ENCODE measurements at places on chromosomes 3 and 15.

DNA sequence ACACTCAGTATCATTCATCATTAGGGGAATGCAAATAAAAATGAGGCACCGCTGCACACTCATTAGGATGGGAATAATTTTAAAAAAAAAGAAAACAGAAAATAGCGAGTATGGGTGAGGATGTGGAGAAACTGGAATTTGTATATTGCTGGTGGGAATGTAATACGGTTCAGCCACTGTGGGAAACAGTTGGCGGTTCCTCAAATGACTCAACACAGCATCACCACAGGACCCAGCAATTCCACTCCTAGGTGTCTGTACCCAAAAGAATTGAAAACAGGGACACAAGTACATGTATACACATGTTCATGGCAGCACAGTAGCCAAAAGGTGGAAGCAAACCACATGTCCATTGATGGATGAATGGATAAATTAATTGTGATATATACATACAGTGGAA, 35.2 kb upstream of the RFTN1 start:
- no peak for DNase-seq

- no peak for DNase-seq
Measured at GRCh38 chr15:80945605-80946004, 44.0 kb downstream of the MESD start.

- no peak for DNase-seq
Measured at GRCh38 chr3:134649106-134649705, 1.6 kb downstream of the KY start.

DNA sequence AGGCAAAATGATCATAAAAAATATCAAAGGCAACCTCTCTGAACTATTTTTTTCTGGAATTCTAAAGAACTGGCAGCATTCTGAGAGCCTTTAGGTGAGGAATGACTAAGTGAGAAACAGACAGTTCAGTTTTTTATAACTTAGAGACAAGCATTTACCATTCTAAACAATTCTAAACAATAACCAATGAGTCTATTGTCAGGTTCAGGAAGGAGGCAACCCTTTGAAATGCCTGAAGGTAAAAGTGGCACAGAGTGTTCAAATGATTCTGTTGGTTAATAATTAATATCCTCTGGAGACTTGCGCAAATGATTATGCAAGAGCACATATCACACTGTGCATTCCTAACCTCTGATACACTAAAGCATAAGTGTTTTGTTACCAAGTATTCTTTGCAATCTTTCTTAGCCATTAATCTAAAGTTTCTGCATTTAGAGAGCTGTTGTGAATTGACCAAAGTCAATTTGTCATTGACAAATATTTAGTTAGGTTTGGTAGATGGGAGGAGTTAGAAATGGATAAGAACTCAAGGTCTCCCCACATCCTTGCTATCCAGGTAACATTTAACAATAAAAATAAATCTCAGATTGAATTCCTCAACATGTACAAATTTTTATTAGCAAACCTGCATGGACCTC, 9.2 kb upstream of the TGFBR2 start:
- no peak for DNase-seq

- DNase-seq, result no peak
Measured at GRCh38 chr15:57806003-57806402, 99.5 kb downstream of the POLR2M start.

DNA sequence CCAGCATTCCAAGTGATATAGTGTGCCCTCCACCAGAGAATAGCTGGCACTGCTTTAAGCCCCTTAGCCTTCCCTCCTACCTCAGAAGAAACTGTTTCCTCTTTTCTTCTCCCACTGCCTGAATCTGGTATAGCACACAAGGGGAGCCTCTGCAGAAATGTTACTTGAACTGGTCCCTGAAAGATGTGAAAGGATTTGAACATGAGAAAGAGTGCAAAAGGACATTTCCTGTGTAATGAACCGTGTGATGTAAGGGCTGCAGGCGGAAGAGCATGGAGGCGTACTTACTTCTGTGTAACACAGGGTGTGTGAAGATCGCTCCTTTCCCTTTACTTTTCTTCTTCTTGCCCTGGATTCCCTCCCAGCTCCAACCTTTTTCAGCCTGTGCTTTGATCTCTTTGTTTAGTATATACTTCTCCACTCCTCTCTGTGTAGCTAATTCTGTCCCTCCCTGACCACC, 8.4 kb downstream of the TMOD3 start:
- no peak for DNase-seq

GRCh38 chr3:197392961-197393360, 94.5 kb upstream of the DLG1 start:
- no peak for DNase-seq

DNA sequence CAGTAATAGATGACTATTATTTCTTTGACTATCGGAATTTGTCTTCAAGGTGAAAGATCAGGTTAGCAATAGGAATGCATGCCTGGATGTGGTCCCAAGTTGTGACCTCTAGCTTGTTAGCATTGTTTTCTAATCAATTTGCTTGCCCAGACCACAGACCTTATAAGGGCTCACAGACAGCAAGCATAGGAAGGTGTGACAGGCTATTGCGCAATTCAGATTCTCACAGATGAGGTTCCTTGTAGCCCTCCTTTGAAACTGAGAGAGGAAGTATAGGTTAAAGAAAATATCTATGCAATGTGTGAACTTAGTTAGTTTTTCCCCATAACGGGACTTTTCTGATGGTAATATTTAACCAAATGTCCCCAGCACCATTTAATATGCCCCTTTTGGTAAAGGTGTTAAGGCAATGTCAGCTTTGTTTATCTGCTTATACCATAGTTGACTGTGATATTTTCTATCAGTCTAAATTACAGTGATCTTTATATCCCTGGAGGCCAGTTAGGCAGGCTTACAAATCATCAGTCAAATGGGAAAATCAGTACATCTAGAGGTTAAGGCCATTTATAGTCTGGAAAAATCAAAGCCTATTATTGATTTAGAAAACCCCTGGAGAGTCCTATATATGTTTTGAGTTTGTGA, 168.1 kb upstream of the MBNL1 start:
- no peak for DNase-seq

DNA sequence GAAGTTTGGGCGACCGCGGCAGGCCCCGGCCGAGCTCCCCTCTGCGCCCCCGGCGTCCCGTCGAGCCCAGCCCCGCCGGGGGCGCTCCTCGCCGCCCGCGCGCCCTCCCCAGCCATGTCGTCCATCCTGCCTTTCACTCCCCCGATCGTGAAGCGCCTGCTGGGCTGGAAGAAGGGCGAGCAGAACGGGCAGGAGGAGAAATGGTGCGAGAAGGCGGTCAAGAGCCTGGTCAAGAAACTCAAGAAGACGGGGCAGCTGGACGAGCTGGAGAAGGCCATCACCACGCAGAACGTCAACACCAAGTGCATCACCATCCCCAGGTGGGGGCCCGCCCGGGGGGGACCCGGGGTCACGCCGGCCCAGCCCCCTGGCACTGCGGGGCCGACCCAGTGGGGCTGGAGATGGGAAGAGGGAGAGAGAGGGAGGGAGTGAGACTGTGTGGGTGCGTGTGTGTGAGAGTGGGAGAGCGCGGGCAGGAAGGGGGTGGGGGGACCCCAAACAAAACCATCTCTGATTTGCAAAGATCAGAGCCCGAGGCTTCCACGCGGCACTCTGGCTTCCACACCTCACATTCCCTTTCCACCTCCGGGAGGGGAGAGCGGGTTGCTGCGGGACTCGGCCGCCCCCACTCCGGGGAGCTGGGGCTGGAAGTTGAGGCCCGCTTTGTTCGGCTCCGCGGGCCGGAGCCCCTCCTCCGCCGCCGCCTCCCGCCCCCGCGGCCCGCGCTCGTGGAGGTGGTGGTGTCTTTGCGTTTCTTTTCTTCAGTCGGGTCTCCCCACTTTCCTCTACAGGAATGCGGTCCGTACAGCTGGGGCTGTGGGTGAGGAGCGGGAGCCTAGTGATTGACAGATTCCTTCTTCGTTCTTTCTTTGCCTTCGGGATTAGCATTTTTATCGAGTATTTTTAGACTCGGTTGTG, 898 bp downstream of the SMAD3 start:
- DNase-seq, result no peak

GRCh38 chr3:101144105-101144504, 150.9 kb upstream of the ABI3BP start:
- DNase-seq, result no peak

GRCh38 chr3:170907637-170908234, 701 bp downstream of the EIF5A2 start:
- no peak for DNase-seq

GRCh38 chr3:51389423-51390183, 1.5 kb upstream of the RBM15B start:
- DNase-seq, result no peak

- DNase-seq, result no peak
Measured at GRCh38 chr3:127655641-127656040, 17.1 kb upstream of the ABTB1 start.

DNA sequence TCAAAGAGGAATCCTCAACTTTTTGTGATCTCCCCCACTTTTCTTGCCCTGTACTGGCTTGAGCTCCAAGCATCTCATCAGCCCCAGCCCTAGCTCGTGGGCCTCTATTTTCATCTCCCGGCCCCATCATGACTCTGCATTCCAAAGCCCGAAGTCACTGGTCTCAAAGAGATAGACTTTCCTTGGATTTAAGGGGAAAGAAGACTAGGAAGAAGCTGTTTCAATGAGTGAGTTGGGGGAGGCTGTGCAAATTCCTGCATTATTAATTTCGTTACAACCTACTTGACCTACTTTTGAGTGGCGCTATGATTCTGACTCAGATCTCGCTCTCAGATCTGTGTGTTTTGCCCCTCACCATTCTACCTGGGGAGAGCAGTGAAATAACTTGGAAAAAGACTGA, 266.6 kb upstream of the TBL1XR1 start:
- DNase-seq, result no peak

GRCh38 chr15:88465633-88466224, 1.5 kb downstream of the MRPL46 start:
- no peak for DNase-seq

DNA sequence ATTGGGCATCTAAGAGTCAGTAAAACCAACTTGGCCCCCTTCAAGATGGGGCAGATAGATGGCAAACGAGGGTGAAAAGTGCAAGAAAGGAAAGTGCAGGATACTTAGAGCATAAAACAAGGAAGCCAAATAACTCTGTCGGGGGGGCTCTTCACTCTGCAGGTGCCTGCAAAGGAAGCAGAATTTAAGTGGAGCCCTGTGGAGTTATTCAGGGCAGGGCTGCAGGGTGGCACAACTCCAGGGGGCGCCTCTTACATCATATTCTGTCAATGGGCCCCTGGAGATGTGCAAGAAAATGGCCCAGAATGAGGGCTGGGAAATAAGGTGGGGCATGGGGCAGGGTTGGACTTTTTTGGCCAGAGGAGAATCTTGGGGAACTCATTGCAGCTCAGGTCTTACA, 69.7 kb downstream of the CD47 start:
- no peak for DNase-seq

GRCh38 chr3:62119139-62119538, 254.2 kb downstream of the FEZF2 start:
- DNase-seq, result no peak

DNA sequence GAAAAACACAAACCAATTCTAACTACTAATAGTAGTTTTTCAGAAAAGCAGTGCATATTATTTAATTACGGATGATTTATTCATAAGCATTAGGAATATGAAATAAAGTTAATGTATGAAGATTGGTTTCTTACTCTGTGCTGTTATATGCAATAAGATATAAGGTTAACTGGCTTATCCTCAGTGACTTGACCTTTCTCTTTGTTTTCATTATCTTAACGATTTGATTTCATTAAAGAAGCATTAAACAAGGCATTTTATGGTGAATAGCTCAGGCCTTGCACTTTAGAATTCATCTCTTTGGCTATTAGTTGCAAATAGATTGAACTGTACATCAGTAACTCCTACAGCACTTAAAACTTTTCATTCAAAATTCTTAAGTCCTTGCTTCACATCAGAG, 28.9 kb downstream of the RAP2B start:
- no peak for DNase-seq

- no peak for DNase-seq
Measured at GRCh38 chr3:123813876-123814275, 70.3 kb downstream of the MYLK start.

GRCh38 chr3:16809993-16810392, 74.8 kb upstream of the PLCL2 start:
- DNase-seq, result no peak

GRCh38 chr3:187104342-187104741, 35.0 kb downstream of the RPL39L start:
- DNase-seq, result no peak

DNA sequence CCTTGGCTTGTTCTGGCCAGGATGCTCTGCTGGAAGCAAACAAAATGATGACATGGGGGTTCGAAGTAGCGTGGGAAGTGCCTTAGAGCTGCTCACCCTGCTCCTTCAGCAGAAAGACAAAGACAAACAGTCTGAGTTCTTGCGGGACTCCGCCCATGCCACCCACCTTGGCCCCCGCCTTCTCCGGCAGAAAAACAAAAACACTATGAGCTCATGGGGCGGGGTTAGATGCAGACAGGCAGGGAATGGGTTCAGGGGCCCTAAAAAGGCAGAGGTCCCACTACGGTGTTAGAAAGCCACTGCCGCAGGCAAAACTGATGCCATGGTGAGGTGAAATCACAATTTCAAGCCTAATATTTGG, 9.7 kb upstream of the NCKIPSD start:
- no peak for DNase-seq

DNA sequence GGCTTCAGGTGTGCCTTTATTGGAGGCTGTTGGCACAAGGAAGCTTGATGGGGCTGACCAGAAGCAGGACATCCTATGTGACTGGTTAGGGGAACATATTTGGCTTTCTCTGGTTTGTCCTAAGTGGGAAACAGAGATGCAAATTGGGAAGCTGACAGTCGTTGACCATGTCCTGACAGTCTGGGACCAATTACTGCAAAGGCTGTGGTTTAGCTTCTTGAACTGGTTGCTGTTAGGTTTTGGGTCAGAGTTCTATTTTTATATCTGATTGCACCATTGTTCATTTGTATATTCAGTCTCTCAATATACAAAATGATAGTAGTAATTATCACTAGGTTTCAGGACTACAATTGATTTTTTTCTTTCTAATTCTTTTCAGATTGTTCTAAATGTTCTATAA, 36.8 kb downstream of the SNTN start:
- no peak for DNase-seq

DNA sequence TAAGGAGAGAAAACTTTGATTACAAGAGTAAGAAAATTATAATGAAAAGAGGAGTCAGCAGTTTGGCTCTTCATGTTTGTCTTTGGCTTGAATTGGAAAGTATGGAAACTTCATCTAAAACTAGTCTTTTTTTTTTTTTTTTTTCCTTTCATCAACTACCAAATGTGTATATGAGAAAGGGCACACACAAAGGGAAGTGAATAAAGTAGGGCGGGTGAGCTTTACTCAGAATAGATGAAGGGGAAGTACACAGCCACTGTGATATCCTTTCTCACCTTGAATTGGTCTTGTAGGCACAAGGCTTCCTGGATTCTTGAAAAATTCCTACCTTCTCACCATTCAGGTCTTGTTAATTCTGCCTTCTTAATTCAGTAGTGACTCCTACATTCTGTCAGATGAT, 652.3 kb upstream of the KCNMB2 start:
- no peak for DNase-seq

GRCh38 chr3:173513123-173513522, 115.6 kb downstream of the NLGN1 start:
- no peak for DNase-seq

GRCh38 chr3:110881069-110881468, 190.5 kb upstream of the NECTIN3 start:
- DNase-seq, result no peak

GRCh38 chr3:194133661-194134230, 2.2 kb upstream of the HES1 start:
- no peak for DNase-seq

- DNase-seq, result no peak
Measured at GRCh38 chr3:50478051-50478450, 25.4 kb downstream of the CACNA2D2 start.

All from stimulated activated CD8-positive, alpha-beta memory T cell treated with anti-CD3 and anti-CD28 coated beads, Interleukin-15, amount 100 ng/mL, for 1 hour (primary cell).